ENCODE measurements at places on chromosomes 6 and 20.

GRCh38 chr6:110828396-110828795 lies 13.1 kb upstream of the CDK19 start:
- peak; percentile 7 for DNase-seq

- DNase-seq: no peak
These were observed 12.8 kb upstream of the SPO11 start for GRCh38 chr20:57316795-57317201.

DNA sequence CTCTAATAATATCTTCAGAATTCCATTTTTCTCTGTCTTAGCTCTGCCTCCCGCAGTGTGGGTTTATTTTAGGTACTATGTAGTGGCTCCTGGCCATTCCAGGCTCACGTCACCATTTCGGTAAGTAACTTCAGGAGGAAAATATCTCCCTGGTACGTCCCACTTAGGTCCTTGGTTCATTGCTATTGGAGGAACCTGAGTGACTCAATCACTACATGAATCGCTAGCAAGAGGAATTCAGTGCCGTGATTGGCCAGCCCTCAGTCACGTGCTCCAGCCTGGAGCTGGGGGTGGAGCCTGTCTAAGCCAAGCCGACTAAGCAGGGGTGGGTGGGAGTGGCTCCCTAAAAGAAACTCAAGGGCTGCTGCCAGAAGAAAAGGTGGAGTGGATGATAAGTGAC lies 67.3 kb upstream of the E2F3 start:
- DNase-seq: no peak

GRCh38 chr20:669573-669972 lies 6.0 kb downstream of the SCRT2 start:
- DNase-seq: no peak

DNA sequence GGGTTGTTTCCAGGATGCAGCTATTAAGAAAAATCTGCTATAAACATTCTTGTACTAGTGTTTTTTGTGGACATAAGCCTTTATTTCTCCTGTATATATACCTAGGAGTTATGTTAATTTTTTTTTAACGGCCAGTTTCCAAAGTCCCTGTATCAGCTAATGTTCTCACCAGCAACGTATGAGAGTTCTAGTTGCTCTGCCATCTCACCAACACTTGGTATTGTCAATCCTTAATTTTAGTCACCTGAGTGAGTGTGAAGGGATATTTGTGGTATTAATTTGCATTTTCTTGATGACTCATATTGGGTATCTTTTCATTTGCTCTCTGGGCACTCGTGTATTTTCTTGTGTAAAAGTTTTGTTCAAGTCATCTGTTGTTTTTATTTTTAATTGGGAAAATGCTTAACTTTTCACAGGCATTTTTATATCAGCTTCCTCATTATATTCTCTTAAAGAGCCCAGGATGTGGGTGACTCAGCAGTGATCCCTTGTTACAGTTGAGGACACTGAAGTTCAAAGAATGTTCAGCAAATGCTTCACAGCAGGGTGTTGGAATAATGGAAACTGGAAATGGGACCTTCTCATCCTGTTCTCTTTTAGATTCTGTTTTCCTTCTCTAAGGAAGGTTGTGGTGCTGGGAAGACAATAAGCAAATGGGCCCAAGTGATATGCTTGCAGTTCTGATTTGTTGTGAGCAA lies 211.7 kb upstream of the PRND start:
- peak; percentile 80 for DNase-seq

GRCh38 chr6:84671183-84671582 lies 93.2 kb downstream of the TBX18 start:
- DNase-seq: no peak

GRCh38 chr6:100461917-100462705 lies 2.6 kb downstream of the SIM1 start:
- DNase-seq: no peak

DNA sequence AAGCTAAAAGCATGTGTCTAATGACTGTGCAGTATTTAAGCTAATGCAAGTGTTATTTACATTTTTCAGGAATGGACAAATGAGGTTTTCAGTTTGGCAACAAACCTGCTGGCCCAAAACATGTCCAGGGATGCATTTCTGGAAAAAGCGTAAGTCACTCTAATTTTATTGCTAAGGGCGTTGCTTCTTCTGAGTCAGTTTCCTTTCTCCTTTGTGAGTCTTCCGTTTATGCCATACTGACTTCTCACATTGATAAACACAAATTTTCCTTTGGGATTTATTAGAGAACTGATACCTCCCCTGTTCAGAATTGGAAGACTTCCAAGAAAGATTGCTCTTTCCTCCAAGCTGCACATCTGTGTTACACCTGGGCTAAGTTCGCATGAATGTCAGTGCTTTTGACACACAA lies 422.9 kb upstream of the PLCB4 start:
- DNase-seq: no peak

DNA sequence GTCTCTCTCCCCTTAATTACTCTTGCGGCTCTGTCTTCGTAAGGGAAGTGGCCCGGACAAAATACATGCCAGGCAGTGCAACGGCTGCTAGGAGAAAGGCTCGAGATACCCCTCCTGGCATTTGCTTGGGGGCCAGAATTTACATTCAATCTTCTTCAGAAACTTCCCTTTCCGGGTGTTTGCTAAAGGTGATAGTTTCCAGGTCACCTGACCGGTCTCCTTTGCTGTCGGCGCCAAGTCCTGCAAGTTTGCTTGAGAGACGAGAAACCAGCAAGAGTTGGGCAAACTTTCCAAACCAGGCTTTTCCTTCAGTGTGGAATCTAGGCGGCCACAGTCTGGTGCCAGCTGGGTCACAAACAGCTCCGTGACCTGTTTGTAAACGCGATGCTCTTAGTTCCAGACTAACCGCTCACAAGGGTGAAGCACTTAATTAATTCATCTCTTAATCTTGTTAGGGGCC lies 563 bp upstream of the SRSF3 start:
- peak; percentile 70 for DNase-seq

DNA sequence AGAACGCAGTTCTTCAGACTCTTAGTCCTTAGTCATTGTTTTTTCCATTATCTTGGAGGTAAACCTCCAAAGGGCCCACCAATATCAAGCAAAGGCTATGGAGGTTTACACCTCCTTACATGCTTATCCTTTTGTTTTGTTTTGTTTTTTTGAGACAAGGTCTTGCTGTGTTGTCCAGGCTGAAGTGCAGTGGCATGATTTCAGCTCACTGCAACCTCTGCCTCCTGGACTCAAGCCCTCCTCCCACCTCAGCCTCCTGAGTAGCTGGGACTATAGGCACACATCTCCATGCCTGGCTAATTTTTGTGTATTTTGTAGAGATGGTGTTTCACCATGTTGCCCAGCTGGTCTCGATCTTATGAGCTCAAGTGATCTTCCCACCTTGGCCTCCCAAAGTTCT lies 26.3 kb downstream of the ADGRG6 start:
- DNase-seq: no peak

DNA sequence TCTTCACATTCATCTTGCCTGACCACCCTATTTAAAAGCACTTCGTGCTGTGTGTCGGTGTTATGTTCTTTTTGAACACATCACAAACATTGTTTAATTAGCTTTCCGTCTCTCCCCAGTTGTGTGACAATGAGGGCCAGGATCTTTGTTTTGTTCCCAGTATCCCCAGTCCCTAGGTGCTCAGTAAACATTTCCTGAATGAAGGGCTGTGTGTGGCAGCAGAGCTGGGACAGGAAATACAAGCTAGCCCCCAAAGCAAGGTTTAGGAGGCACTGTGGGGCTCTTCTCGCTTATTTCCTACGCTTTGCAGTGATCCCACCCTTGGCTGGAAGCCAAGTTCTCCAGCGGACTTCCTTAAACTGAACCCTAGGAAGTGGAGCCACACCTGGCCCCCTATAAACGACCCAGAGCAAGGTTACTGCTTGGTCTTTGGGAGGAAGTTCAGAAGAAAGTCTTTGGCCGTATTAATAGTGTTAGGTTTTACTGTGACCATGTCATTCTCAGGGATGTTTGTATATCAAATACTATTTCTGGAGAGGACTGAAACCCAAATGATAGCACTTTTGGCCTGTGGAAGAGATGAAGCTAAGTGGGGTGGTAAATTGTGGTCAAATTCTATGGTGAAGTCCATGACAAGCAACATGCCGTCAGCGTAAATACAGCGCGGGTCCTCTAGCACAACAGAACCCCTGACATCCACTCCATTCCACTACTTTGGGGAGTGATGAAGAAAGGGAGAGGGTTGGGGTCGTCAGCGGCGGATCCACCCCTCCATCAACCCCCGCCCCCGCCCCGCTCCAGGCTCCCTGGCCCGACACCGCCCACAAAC lies 570 bp upstream of the FANCE start:
- DNase-seq: no peak

GRCh38 chr6:111748231-111748647 lies 125.0 kb downstream of the FYN start:
- no peak for DNase-seq

DNA sequence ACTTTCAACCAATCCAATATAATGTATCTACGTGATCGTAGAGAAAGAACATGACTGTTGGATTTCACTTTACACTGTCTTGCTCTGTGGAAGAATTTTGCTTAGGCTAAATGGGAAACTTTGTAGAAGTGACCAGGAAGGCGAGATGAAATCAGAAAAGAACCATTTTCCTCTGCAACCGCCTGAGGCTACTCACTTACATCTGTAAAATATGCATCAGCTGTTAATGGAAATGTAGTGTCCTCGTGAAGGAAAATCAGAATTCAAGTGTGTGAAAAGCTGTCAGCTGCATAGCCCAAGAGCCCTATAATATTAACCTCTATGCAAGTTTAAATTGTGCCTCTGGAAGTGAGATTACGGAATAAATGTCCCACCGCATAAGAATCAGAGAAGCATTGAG lies 277.9 kb downstream of the C6orf118 start:
- no peak for DNase-seq

DNA sequence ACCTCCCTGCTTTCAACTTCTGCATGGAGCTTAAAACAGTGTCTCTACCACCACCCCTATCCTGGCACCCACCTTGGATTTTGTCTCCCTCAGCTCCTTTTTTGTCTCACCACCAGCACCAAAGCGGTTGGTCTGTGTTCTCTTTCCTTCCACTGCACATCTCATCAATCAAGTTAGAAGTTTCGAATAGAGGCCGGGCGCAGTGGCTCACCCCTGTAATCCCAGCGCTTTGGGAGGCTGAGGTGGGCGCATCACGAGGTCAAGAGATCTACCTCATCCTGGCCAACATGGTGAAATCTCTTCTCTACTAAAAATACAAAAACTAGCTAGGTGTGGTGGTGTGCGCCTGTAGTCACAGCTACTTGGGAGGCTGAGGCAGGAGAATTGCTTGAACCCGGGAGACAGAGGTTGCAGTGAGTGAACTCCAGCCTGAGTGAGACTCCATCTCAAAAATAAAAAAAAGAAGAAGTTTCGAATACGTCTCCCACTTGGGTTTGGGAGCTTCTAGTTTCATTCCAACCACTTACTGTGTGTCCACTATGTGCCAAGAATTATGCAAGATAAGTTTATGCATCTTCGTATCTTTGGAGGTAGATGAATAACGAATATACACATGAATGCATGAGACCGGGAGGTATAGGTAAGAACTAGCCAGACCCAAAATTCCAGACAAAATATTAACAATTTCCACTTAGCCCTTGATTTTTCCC lies 5.9 kb downstream of the PCED1A start:
- no peak for DNase-seq

GRCh38 chr20:3161316-3162079 lies 1.8 kb upstream of the FASTKD5 start:
- no peak for DNase-seq

DNA sequence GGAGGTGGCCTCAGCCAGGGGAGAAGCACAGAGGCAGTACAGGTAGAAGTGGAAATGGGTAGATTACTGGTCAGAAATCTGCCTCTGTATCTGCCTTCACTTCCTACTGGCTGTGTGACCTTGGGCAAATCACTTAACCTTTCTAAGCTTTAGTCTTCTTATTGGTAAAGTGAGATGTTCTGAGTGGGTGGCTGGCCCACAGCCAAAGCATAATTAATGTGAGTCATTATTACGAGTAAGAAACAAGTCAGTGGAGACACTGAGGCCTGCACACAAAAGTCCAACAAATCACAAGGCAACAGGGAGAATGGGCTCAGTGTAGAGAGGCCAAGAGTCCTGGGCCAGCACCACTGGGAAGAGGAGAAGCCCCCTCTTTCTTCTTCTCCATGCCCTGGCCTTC lies 39.1 kb downstream of the NRN1 start:
- DNase-seq: no peak

DNA sequence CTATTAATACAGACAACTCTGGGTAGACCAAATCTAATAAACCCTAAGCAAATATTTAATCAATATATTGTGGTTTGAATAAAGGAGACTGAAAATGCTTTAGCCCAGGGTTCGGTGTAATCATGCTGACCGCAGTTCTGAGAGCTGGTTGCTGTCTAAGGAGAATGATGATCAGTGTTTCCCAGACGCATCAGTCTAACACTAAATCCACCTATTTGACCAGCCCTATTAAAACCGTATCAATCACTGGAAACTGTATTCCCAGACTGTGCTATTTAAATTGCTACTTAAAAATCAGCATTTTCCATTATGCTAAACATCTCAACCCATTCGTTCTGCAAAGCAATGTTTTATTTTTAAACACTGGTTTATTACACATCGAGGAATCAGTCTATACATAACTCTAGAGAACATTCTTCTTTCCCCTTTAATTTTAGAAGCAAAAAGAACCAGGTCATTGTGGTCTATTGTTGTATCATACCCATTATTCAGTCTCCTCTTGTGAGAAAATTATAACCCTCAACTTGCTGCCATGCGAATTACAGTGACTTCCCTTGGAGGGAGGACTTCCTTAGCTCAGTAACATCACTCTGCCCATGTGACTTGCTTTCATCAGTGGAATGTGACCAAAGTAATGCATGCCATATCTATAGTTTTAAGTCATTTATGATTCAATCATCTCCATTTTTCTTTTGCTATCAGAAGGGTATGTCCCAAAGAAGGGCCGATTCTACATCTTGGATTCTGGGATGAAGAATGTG lies 515.2 kb upstream of the JAG1 start:
- no peak for DNase-seq

DNA sequence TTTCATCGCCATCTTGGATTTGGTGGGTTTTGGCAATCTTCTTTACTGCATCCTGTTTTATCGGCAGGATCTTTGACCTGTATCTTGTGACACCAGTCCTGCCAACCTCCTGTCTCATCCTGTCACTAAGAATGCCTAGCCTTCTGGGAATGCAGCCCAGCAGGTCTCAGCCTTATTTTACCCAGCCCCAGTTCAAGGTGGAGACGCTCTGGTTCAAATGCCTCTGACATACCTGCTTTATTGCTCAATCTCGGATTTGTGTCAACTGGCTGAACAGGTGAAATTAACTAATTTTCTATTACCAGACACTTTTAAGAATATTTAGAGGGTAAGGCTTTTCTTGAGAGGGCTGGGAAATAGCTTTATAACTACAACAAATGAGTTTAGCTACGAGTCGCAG lies 102.5 kb downstream of the SASH1 start:
- DNase-seq: no peak

DNA sequence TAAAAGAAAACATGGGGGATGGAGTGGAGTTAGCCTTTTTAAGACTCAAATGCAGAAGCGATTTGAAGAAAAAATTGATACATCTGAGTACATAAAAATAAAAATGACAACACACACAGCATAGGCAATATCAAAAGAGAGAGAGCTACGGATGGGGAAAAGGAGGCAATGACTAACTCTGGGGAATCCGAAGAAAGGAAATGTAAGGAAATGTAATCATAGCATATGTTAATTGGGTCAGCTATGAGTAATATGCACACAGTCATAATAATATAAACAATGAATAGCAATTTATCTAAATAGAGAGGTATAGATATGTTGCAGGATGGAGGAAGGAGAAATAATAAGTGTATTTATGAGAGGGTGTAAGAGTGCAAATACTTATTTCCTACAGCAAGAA lies 83.4 kb downstream of the NOL4L start:
- no peak for DNase-seq
